ENCODE measurements at places on chromosomes 2 and 18.

DNA sequence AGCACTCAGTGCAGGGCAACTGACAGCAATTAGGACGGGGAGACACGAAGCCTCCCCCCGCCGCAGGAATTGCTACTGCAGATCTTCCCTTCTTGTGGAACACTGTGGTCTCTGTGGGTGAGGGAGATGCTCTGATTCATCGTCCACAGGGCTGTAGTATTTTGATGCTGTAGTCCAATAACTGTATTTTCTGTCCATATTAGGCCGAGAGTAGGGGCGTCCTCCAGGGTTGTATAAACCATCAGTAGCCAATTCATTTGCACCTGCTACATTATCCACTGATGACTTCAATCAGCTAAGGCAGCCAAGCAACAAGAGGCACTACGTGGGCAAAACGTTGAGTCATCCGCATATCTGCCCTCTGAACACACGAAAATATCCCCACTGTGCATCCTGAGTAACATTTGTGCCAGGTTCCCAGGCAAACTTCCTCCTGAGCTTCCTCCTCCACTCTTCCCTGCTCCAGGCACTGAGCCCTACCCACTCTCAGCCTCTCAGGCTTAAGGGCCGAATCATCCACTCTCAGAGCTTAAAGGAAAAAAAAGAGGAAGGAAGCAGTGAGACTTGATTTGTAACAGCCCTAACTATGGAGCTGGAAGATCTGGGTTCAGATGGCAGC lies 62.1 kb downstream of the LBH start:
- no peak for DNase-seq

GRCh38 chr18:35141567-35142274 lies 99.1 kb upstream of the ZNF397 start:
- no peak for DNase-seq

- DNase-seq, result no peak
These were observed 48.7 kb upstream of the MSH2 start for GRCh38 chr2:47354013-47354847.

- DNase-seq, result no peak
These were observed 3.7 kb downstream of the ATG16L1 start for GRCh38 chr2:233255151-233255550.

DNA sequence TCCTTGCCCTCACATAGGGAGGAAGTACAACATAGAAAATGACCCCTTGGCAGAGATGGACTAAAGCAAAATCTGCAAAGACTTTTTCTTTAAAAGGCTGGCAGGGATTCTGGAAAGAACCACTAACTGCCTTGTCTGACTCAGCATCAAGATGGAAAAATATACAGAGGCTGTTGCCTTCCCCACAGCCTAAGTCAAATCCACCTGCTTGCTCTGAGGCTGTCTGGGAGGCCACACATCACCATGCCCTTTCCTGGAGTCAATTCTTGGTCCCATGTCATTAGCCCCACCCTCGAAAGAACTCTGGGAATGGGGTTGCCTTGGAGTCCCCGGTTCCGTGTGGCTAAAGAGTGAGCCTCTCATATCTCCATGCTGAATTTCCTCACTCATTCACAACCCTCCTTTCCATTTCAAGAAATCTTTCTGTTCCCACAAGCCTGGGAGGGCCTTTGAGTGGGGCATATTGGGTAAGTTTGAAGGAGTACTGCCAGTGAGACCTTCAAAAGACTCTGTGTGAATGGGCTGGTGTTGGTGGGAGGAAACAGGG lies 39.4 kb downstream of the BMP10 start:
- peak; percentile 56 for DNase-seq

DNA sequence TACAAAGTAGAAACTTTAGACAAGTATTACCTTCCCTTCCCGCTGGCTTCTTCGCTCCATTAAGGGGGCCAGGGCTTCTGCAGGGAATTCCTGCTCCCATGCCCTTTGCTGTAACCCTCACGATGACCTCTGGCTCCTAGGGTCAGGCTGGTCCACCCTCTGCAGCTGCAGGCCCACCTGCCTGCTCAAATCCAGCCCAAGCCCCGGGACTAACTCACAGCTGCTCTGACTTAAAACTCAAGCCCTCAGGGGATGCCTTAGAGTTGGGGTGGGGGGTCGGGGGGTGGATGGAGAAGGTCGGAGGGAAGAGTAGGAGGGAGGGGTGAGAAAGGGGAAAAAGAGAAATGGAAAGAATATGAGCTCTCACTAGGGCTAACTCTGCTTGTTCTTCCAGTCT lies 4.9 kb downstream of the IGFBP5 start:
- DNase-seq, result no peak

Data from substantia nigra (tissue), 51 donors.